ENCODE measurements at places on chromosomes 3 and 15. TPM values are rescaled to one million over a fixed set of nuclear protein-coding genes. Genes with fewer than 3 reads are reported as not detected.
A peak's percentile ranks its signal among the peaks of the same experiment; 100 is the strongest.

Gene HRG
- not detected for total RNA-seq

DNA sequence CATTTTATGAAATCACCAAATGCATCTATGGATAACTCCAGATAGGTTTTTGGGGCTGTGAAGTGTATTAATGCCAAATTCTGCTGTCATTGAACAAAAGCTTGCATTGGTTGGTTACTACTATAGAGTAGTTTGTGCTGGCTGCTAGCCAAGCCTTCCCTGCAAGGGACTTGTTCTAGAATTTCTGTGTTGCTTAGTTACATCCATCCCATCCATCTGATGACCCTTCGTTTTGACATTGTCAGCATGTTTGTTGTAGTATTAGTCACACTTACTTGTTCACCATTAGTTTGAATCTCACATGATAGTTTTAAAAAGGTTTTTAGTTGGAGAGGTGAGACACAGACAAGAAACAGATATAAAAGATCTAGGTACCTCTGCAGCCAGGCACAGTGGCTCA is 7.0 kb upstream of the NIPA2 start:
- no peaks in the 10 kb centered on the region for H3K4me1 ChIP-seq
- H3K27ac ChIP-seq: no peak overlapping the region
- DNase-seq: no peak

GRCh38 chr15:99631255-99631654 is 65.5 kb downstream of the MEF2A start:
- H3K4me1 ChIP-seq: no peaks in the 10 kb centered on the region
- no peak for DNase-seq
- no peak overlapping the region for H3K27ac ChIP-seq
- H3K4me3 ChIP-seq: no peak overlapping the region

DNA sequence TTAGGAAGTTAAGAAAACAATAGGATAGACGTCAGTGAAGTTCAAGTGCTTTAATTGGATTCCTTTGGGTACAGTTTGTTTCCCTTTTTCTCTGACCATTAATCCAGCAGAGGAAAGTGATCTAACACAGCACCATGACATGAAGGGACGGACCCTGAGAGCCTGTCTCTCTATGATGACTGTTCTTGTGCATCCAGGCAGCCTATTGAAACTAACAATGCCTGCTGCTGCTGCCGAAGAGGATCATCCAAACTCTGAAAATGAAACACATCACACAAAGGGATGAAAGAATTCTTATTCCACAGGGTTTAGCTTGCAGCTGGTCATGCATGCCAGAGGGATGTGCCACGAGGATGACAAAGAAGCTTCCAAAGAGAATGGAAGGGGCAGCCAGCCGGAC is 75.5 kb downstream of the ZBTB20 start:
- no peaks in the 10 kb centered on the region for H3K4me1 ChIP-seq
- H3K27ac ChIP-seq: peak overlapping the region; percentile 52
- H3K27me3 ChIP-seq: no peaks in the 10 kb centered on the region
- DNase-seq: no peak
- no peaks in the 10 kb centered on the region for H3K36me3 ChIP-seq

DNA sequence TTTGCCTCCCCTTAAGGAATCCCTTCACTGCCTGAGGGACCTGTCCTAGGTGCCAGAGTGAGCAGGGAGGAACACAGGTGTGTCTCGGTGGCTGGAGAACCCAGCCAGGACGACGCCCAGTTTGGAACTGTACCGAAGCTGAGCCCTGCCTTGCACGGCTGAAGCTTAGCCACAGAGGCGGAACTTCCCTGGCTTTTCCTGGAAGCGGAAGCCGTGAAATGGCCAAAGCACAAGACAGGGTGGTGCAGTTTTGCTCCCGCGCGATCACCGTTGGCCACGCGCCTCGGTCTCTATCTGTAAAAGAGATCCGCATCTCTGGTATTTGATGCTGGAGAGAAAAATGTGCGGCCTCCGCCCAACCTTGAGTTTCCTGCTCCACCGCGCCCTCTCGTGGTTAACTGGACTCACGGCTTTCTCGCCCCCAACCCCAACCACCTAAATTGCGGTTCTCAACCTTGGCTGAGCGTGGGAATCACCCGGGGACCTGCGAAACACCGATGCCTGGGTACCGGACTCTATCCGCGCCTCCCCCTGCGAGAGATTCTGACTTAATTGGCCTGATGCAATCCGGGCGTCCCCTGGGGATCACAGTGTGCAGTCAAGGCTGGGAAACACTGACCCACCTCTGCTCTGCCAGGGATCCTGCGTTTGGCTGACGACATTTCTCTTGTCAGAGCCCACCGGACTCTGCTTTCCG is 70.7 kb upstream of the ABHD2 start:
- no peak overlapping the region for H3K27ac ChIP-seq
- H3K4me1 ChIP-seq: no peaks in the 10 kb centered on the region
- peak; percentile 97 for DNase-seq
- H3K4me3 ChIP-seq: peak overlapping the region; percentile 62

Gene TEX55
- not detected for total RNA-seq

GRCh38 chr3:131544557-131544956 is 41.8 kb upstream of the MRPL3 start:
- no peaks in the 10 kb centered on the region for H3K36me3 ChIP-seq
- no peak overlapping the region for H3K4me3 ChIP-seq
- DNase-seq: no peak
- H3K27ac ChIP-seq: no peak overlapping the region

DNA sequence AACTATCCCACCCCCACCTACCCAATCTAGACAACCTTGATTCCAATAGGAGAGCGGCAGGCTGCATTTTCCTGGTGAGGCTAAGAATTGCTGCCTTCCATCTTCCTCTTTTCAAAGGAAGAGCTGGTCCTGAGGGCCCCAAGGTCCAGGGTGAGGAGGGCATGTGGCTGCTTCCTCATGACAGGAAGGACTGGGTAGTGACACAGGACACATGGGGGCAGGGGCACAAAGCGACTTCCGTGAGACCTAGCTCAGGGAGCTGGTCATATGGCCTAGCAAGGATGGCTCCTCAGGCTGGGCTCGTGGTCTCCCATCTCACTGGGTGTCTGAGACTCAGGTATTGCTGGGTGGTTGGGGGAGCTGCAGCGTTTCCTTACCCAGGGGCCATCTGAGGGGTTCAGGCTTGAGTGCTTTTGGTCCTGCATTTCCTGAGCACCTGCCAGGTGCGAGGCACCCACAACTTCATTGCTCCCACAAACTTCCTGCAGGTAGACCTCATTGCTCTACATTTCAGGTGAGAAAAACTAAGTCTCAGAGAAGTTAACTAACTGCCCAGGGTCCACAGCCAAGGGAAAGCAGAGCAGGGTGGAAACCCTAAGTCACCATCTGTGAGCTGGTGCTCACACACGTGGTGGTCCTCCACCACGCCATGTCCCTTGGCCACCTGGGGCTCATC is 160.0 kb upstream of the TLE3 start:
- H3K27me3 ChIP-seq: peaks cover 11% of the 10 kb centered on the region
- no peak for DNase-seq
- H3K36me3 ChIP-seq: no peaks in the 10 kb centered on the region
- H3K4me3 ChIP-seq: no peak overlapping the region
- H3K4me1 ChIP-seq: no peaks in the 10 kb centered on the region

DNA sequence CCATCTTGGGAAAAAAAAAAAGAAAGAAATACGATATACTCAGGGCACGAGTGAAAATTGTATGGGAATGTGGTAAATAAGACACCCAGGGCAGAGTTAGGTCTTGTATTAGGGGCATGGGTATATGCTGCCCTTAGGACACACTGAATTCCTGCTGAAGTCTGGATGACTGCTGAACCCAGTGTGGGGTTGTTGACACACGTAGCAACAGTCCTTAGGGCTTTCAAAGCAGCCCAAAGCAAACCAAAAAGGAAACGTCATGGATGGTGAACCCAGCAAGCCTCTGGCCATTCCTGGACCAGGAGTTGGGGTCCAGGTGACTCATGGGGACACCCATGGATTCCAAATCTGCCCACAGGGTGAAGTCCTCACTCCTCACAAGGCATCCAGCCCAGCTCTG is 27.1 kb upstream of the SEMA3F start:
- no peak overlapping the region for H3K27ac ChIP-seq
- no peak overlapping the region for H3K4me3 ChIP-seq
- no peak for DNase-seq
- no peaks in the 10 kb centered on the region for H3K36me3 ChIP-seq
- H3K27me3 ChIP-seq: no peaks in the 10 kb centered on the region

GRCh38 chr15:63463793-63464192 is 40.6 kb upstream of the USP3 start:
- no peaks in the 10 kb centered on the region for H3K36me3 ChIP-seq
- no peak for DNase-seq

GRCh38 chr15:80367094-80367493 is 37.1 kb upstream of the ARNT2 start:
- H3K27me3 ChIP-seq: no peaks in the 10 kb centered on the region
- DNase-seq: peak; percentile 87
- no peak overlapping the region for H3K4me3 ChIP-seq

Gene MYLK
- 8.2 TPM for total RNA-seq

All from endodermal cell (in vitro differentiated cells).